ENCODE measurements at places on chromosomes 1 and 21.

GRCh38 chr1:227325156-227325555 is 6.9 kb upstream of the CDC42BPA start:
- DNase-seq = no peak

- no peak for DNase-seq
Observed at GRCh38 chr1:31830065-31830464, 14.2 kb upstream of the SPOCD1 start.

GRCh38 chr1:98898940-98899339 is 105.7 kb downstream of the PLPPR5 start:
- no peak for DNase-seq

GRCh38 chr1:106727171-106727570 is 329.3 kb upstream of the PRMT6 start:
- DNase-seq = no peak

DNA sequence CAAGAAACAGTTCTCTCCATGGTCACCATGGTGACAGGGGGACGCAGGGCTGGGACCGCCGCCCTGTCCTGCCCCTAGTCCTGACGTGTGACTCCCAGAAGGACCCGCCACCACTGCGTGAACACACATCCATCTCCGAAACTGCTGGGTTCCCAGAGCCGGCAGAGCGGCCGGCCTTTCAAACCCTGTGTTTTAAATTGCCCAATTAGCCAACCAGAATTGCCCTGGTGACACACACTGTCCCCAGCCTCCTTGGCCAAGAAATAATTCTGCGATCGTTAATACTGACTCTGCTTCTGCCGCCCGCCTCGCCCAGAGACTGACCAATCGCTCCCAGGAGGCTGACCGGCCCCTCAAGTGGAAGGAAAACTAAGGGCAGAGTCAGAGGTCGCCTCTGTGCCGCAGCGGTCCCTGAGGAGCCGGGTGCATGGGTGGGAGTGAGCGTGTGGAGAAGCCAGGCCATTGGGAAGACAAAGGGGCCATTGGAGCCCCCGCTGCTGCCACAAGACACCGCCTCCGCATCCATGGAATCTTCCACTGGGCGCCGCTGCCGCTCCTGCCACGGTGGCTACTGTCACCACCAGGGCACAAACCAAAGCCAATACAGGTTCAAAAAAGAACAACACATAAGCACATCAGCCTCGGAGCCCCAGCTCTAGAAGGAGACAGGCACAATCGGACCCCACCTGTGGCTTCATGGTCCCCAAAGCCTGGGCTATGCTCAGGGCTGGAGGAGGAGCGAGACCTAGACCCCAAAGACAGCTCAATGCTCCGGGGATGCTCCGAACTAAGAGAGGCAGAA is 273.2 kb downstream of the NPHP4 start:
- DNase-seq = no peak

- no peak for DNase-seq
Observed at GRCh38 chr1:180912801-180913565, at the start of gene KIAA1614. Gene KIAA1614 (plus strand): TSS chr1:180912897. CDS start chr1:180913244, 347 bp downstream.

DNA sequence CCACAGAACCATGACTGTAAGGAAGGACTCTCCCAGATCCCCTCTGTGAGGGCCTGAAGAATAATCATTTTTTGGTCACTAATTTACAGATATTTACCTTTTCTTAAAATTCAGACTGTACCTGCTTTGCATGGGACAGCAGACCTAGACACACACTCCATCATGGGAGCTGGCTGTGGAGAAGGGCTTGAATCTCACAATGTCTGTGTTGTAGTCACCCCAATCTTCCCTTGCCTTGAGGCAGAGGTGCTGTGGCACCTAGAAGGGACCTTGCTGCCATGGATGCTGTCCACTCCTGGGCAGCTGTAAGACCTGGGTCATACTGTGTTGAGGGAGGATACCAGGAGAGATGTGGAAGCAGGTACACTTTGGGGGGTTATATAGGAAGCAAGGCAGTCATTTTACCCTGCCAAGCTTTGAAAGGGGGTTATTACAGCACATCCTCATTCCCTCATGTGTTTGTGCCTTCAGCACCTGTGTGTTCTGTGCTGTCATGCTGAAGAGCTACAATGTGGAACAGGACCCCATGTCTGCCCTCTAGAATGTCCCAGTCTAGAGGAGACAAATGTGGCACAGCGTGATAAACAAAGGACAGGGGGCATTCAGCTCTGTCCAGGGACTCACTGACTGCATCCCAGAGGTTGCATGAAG is 27.1 kb downstream of the TRAF5 start:
- DNase-seq = no peak

DNA sequence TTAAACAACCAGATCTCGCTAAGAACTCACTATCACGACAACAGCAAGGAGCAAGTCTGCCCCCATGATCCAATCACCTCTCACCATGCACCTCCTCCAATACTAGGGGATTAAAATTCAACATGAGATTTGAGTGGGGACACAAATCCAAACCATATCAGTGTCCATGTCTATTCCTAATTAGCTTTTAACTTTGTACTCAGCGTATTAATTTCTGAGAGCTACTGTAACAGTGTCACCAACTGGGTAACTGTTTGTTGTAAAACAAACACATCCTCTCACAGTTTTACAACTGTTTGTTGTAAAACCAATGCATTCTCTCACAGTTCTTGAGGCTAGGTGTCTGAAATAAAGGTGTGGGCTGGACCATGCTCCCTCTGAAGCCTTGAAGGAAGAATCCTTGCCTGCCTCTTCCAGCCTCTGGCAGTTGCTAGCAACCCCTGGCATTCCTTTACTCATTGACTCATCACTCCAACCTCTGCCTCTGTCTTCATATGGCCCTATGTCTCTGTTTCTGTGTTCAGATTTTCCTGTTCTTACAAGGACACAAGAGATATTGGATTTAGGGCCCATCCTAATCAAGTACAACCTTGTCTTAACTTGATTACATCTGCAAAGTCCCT is 121.2 kb downstream of the LTN1 start:
- no peak for DNase-seq

DNA sequence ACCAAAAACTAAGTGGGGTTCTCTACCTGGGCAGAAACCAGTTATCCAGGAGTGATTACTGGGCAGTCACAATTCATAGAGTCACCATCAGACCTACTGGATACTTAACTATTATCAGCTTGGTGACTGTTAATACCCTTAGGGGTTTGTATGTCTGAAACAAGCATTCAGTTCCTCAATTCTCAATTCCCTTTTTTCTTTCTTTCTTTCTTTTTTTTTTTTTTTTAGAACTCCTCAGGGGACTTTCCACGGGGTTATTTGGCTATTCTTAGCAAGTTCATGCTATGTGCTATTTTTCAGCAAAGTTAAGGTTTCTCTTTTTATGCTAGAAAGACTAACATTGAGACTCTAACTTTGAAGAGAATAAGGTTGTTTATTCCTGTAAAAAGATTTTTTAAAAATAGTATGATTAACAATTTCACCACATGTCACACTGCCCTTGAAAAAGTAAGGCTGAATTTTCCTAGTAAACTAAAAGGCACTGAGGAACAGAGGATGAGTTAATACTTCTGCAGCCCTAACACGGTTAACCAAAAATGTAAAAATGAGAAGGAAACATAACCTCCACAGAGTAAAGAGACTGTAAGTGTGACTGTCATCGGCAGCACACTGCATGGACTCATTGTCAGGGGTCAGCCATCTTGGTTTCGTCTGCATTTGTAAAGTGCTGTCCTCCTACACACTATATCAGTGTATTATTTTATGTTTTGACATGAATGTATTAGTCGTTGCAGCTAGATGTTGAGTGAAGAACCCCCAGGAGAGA is 310.2 kb downstream of the NTNG1 start:
- no peak for DNase-seq

GRCh38 chr21:16194788-16195537 is 465.2 kb downstream of the USP25 start:
- no peak for DNase-seq

- no peak for DNase-seq
Observed at GRCh38 chr1:43156026-43156425, 16.1 kb downstream of the EBNA1BP2 start.

- no peak for DNase-seq
Observed at GRCh38 chr1:66359815-66360214, 174.1 kb upstream of the SGIP1 start.

GRCh38 chr1:183886853-183887252 is 81.9 kb downstream of the RGL1 start:
- DNase-seq = no peak

- DNase-seq = no peak
Observed at GRCh38 chr1:61978796-61979195, 215.9 kb upstream of the L1TD1 start.

GRCh38 chr21:19565587-19565986 is 1162.0 kb upstream of the TMPRSS15 start:
- DNase-seq = no peak

- DNase-seq = no peak
Observed at GRCh38 chr1:215877452-215877951, 310.4 kb downstream of the KCTD3 start.

DNA sequence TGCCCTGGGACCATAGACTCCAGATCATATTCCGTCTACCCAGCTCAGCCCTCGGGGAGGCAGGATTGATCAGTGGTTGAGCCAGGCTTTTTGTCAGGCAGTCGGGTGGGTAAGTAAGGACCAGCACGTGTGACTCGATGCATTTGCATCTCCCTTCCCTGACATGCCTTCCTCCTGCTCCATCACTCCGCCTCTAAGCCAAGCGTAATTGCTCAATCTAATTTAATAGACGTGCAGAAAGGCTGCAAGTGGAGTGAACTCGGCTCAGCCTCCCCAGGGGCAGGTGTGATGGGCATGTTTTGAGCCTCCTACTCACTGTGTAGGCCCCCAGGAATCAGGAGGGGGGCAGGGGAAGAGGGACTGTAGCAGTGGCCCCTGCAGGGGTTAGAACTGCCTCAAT is 34.6 kb upstream of the GRIK3 start:
- DNase-seq = no peak

GRCh38 chr1:68815632-68816031 is 318.8 kb upstream of the DEPDC1 start:
- DNase-seq = no peak

- DNase-seq = no peak
Observed at GRCh38 chr21:32336711-32337110, 38.1 kb downstream of the MRAP start.

DNA sequence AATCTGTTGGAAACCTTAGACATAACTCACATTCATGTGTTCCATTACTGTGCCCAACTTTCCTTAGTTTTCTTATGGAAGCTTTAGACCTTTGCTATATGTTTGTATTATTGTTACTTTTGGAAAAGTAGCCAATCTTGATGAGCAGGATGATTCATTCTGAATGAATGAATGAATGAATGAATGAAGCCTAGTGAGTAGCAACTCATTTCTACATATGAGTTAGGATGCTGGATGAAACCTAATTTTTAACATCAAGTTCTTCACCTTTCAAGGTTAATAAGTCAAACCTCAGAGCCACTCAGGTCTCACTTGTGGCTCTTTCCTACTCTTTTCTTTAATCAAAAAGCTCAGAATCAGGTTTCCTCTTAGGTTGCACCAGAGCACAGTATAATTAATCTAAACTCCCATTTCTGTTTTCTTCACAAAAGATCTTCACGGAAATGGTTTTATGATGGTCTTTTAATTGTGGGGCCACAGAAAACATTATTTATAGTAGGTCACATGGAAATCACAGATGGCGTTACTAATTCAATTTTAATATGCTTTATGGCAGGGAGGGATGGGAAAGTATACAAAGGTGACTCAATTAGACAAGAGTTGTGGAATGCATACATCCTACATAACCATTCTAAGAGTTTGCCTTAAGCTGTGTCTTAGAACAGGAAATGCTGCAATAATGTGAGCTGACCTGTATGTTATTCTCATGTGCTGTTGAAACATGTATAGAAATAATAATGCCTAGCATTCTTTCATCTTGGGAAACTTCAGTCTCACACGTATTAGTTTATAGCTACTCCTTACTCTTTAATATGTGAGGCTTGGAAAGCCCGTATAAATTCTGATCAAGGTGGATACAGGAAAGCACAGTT is 4.5 kb upstream of the DDX59 start:
- no peak for DNase-seq

DNA sequence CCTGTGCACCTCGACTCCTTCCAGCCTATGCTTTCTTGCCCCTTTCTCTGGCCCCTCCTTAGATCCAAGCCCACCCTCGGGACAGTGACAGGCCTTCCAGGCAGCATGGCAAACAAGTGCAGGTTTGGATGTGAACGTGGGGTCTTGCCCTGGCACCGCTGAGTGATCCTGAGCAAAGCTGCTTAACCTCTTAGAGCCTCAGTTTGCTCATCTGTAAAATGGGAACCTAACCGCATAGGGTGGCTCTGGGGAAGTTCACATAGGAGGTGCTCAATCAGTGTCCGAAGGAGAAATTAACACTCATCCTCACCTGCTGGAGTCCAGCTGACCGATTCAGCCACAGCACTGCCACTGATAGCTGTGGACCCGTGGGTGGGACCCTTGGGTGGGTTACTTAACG is 7.2 kb downstream of the MFAP2 start:
- DNase-seq = no peak

- no peak for DNase-seq
Observed at GRCh38 chr1:205065666-205066065, 18.6 kb downstream of the TMEM81 start.

DNA sequence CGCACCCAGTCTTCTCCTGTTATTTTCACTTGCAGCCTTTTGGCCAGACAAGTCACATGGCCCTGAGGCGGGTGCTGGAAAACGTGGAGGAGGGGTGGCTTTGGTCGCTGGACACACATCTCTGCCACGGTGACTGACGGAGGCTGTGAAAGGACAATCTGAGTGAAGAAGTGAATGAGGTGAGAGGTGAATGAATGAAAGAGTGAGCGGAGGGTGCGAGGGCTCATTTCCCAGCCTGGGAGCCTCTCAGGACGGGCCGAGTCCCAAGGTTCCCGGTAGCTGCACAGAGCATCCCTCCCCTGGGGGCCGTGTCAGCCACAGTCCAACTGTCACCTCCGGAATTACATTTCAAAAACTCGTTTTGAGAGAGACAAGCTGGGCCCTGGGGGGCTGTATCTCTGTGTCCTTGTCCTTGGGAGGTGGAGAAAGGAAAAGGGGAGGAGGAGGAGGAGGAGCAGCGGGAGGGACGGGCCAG is 89.6 kb downstream of the UBIAD1 start:
- no peak for DNase-seq

Data from NCI-H2029 (cell line).